ENCODE measurements at places on chromosomes 3 and 15.

DNA sequence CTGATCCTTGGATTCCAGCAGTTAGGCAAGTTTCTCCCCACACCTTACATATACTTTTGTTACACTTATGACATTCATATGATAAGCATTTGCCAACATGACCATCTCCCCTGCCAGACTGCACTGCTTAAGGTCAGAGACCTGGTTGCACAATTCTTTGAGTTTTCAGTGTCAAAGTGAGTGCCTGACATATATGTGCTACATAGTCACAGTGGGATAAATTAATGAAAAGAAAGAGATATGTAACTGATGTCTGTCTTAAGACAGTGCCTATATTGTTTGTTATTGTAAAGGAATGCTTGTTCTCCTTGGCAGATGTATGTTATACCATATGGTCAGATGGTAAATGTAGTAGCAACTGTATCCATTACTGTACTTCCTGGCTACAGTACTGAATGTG is 3.5 kb upstream of the DCUN1D1 start:
- DNase-seq, result no peak

- no peak for DNase-seq
Measured at GRCh38 chr3:35894735-35895134, 255.4 kb downstream of the ARPP21 start.

DNA sequence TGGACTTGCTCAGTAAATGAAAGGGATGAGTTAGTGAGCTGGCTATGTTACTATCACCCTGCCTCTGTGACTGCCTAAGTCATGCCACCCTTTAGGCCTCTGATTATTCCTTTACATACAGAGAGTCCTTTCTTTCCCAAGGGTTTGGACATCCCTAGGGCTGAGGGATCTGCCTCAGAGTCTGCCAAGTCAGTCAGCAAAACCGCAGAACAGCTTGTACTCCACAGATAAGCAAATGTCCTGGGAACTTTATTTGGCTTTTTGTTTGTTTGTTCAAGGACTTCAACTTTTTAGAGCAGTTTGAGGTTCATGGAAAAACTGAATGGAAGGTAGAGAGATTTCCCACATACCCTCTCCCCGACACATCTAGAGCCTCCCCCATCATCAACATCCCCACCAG is 82.6 kb upstream of the TRIM42 start:
- no peak for DNase-seq

GRCh38 chr15:98381446-98381845 is 266.9 kb upstream of the IGF1R start:
- no peak for DNase-seq
